ENCODE measurements at places on chromosomes 12 and 14. TPM values are rescaled to one million over a fixed set of nuclear protein-coding genes. Genes with fewer than 3 reads are reported as not detected.

- no peak for DNase-seq
Measured at GRCh38 chr12:49552014-49552413, 13.2 kb downstream of the KCNH3 start.

DNA sequence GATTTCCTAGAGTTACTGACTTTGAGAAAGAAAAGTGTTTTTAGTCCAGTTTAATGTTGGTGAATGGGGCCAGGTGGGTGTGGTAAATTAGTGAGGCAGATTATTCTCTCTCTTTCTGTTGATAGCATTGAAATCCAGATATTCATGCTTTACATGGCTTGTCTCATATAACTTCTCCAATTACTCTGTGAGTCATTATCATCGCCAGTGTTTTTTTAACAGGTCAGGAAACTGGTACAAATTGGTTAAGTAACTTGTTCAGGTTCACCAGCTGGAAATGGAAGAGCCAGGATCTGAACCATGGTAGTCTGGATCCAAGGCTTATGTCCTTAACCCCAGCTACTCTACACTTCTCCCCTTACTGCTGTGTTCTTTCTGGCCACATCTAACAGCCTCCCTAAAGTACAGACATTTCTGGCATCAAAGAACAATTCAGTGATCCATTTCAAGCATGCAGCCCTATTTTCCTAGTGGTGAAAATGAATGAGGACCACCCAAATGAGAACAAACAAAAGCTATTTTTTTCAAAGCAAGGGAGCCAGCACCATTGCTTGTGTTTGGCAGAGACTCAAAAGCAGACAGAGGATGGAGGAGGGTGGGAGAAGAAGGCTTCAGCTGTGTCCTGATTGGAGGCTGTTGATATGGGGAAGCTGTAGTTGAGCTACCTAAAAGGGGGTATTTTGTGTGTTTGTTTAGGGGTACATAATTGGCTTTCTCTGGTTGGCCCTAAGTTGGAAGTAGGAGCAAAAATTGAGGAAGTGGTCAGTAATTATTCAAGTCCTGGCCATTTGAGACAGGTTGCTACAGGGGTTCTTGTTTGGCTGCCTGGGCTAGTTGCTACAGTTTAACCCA lies 1.7 kb downstream of the IRAK3 start:
- no peak for DNase-seq

- no peak for DNase-seq
Measured at GRCh38 chr14:41362139-41362538, 244.5 kb upstream of the LRFN5 start.

Gene BEGAIN
- total RNA-seq = 1.3 TPM

Gene RHEBL1
- total RNA-seq = 19.7 TPM

Gene GALNT16
- total RNA-seq = 0.12 TPM

Gene CLEC2A
- not detected for total RNA-seq

- DNase-seq = no peak
Measured at GRCh38 chr12:85720308-85721033, 115.7 kb downstream of the RASSF9 start.

Gene SRGAP1
- 0.25 TPM for total RNA-seq

Gene KRT3
- total RNA-seq = not detected

DNA sequence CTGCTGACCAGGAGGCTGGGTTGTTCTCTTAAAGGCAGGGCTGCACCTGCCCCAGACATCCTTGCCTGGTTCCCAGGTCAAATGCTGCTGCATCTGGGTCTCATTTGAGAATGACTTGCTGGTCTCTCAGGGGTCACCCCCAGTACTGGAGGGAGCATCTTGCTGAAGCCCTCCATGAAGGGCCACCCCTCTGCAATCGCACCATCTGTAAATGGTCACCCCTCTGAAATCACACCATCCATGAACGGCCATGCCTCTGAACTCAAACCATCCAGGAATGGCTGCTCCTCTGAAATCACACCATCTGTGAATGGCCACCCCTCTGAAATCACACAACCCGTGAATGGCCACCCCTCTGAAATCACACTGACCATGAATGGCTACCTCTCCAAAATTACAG lies 7.3 kb upstream of the SERPINA6 start:
- DNase-seq = no peak

- DNase-seq = no peak
Measured at GRCh38 chr14:92225731-92226130, 97.2 kb upstream of the SLC24A4 start.

DNA sequence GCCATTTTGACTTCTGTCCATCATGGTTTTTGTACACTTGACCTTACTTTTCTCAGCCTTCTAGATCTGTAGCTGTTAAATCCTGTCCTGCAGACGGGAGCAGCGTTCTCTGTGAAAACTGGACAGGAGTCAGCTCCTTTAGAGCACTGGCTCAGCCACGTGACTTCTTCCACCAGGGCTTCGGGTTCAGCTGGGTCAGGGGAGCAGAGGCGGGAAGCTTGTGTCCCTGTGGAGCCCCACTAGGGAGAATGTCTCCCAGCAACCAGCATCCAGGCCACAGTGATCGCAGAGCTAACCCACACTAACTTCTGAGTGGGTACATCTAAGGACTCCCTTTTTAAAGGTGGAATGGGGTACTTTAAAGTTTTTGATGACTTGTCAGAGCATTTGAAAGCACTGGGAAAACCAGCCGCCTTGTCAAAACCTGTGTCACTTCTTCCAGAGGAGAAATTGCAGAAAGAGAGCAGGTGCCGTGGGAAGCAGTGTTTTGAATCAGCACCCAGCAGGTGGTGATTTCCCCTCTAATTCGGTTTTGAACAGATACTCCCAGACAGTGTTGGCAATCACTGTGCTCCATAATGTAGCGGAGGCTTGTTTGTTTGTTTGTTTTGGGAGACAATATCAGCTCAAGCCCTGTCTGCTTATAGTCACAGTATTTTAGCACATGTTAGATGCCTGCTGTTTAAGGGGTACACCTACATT lies 17.9 kb downstream of the DERA start:
- no peak for DNase-seq

Gene DTX1
- 17.3 TPM for total RNA-seq

DNA sequence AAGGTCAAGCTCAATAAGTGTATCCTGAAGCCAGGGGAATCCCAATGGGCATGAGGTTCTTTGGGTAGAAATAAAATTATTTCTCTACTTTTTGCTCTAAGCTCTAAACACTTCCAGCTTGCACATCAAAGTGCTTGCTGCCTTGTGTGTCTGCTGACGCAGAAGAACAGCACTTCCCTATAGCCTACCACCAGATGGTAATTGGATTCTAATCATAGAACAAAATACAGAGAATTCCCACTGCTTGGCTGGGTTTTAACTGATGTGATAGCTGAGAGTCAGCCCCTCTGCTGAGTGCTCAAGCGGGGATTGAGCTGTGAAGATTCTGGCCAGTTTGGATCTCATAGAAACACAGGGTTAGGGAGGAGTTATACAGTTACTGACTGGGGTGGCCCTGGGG lies 132.4 kb upstream of the GZMB start:
- DNase-seq = no peak

Gene GDF3
- total RNA-seq = not detected

GRCh38 chr14:89139404-89140247 lies 277.4 kb downstream of the FOXN3 start:
- no peak for DNase-seq

Data from activated naive CD4-positive, alpha-beta T cell treated with anti-CD3 and anti-CD28 coated beads, Interleukin-2, amount 50 U/mL, for 72 hours (primary cell).